ENCODE measurements at places on chromosomes 2 and 18. TPM values are rescaled to one million over a fixed set of nuclear protein-coding genes. Genes with fewer than 3 reads are reported as not detected.

The SPDYA gene
- not detected for polyA plus RNA-seq

The RSAD2 gene
- 4.3 TPM for polyA plus RNA-seq

The DPP4 gene
- 29.4 TPM for polyA plus RNA-seq

The SPP2 gene
- not detected for polyA plus RNA-seq

The ACMSD gene
- polyA plus RNA-seq, result 152 TPM

All from kidney (tissue), 22 donors.